Glutamatergic neuron (in vitro differentiated cells): ENCODE measurements at places on chromosomes 4 and X. TPM values are rescaled to one million over a fixed set of nuclear protein-coding genes. Genes with fewer than 3 reads are reported as not detected.

GRCh38 chrX:20218836-20219505 lies 47.7 kb downstream of the RPS6KA3 start:
- DNase-seq, result no peak

DNA sequence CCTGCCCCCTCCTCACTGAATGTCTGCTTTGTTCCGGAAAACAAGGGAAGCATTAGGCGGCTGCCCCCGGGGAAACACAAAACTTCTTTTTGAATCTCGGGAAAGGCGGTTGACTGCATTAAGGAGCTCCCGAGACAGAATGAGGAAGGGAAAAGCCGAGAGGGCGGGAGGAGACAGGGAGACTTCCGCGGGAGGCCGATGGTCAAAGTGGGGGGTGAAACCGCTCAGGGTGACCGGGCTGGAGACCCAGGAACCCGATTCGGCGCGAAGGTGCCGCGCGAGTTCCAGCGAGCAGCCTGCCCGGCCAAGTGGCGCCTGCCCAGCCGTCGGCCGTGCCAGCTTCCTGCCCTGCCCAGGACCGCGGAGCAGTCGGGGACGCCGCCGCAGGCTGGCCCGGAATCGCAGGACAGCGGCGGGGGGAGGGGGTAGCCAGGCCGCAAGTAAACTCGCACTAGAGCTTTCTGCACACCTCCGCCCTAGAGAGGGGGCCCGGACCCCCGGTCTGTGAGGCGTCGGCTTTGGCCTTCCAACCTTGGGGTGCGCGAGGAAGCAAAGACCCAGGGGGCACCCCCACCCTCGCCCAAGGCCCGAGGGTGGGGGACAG lies 55.1 kb upstream of the BCOR start:
- DNase-seq, result peak; percentile 20

GRCh38 chr4:40395908-40396793 lies 61.0 kb downstream of the CHRNA9 start:
- DNase-seq, result no peak

GRCh38 chr4:7822877-7823276 lies 116.8 kb downstream of the AFAP1 start:
- DNase-seq, result no peak

GRCh38 chr4:163331629-163332376 lies 593 bp downstream of the NPY1R start:
- DNase-seq, result peak; percentile 57

DNA sequence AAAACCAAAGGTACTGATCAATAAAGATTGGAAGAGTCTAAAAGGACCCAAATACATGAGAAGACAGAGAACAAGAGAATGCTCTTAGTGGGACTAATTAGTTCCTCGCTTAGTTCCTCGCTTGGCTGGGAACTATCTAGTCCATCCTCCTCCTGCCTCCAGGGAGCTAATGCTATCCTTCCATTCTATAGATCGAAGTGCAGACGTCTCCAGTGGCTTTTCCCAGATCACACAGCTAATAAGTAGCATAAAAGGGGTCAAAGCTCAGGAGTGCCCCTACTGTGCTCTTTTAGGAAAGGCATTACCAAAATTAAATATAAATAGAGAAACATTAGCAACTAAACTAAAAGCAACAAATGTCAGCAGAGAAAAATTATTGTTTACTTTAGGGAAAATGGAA lies 42.3 kb upstream of the PPARGC1A start:
- DNase-seq, result no peak

DNA sequence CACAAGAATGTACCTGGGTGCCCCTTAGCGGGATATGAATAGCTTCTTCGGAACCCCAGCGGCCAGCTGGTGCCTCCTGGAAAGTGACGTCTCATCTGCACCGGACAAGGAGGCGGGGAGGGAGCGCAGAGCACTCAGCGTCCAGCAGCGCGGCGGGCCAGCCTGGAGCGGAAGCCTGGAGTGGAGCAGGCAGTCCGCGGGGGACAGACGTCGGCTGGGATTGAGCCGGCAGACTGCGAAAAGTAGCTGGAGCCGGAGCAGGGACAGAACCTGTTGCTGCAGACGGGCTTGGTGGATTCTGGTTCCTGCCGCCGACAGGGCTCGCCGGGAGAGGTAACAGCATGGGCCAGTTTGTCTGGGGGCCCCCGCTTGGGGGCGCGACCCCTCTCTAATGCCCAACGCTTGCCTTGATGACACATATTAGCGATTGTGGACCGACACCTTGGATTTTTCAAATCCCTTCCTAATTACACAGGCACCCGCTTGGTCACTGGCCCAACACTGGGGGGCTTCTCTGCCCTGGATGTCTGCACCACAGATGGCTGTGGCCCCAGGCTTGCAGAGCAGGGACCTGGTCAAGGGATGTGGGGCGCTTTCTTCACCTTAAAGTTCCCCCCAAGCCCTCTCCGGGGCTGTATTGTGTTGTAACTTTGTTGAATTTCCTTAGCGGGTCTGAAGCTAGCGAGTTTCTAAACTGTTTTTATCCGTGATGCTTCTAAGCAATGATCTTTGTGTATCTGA lies at the start of gene NPFFR2:
Gene NPFFR2, plus strand, starts transcription at position 133 of the 741 bp plus-strand sequence. CDS start 96,592 bp downstream, outside the sequence.
- DNase-seq, result peak; percentile 40

- DNase-seq, result no peak
Observed at GRCh38 chr4:99013402-99013843, 17.9 kb downstream of the METAP1 start.

DNA sequence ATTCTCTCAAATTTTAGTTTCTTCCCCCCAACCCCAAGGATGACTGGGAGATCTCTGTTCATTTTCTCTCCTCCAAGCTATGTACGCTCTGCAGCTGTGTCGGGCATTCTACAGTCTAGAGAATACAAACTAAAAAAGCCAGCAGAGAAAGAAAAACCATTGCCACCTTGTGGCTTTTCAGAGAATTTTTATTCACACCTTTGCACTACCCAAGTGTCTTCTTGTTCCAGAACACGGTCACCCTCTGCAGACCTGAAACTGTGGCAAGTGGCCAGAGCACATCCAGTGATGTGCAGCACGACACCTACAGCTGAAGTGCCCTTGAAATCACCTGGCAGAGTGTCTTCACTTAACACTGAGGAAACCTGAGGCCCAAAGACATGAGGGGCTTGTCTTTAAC lies 68.6 kb downstream of the CHST7 start:
- DNase-seq, result no peak

GRCh38 chr4:152117520-152117919 lies 356.7 kb upstream of the GATB start:
- DNase-seq, result peak; percentile 65

GRCh38 chr4:98544818-98545414 lies 113.5 kb downstream of the TSPAN5 start:
- DNase-seq, result no peak

DNA sequence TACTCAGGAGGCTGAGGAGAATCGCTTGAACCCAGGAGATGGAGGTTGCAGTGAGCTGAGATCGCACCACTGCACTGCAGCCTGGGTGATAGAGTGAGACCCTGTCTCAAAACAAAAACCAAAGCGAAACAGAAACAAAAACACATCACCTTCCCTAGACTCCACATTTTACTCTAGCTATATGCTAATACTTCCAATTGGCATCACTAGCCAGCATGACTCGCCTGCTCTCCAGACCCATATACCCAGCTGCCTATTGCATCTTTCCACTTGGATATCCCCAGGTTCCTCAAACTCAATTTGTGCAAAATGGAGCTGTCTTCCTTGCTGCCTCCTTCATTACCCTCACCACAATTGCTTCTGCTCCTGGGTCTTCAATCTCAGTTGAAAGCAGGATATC lies 22.4 kb upstream of the LAP3 start:
- no peak for DNase-seq

- no peak for DNase-seq
Observed at GRCh38 chr4:3313139-3313538, 20.3 kb downstream of the RGS12 start.

L1CAM gene
- 925 TPM for total RNA-seq

ZNF518B gene
- total RNA-seq, result 41.3 TPM

GAB3 gene
- 9.6 TPM for total RNA-seq

FGA gene
- not detected for total RNA-seq
